ENCODE measurements at places on chromosomes 1 and 21.

- no peak for DNase-seq
Observed at GRCh38 chr1:50978852-50979781, 9.1 kb downstream of the CDKN2C start.

- DNase-seq, result no peak
Observed at GRCh38 chr1:224211206-224211962, 28.3 kb downstream of the DEGS1 start.

DNA sequence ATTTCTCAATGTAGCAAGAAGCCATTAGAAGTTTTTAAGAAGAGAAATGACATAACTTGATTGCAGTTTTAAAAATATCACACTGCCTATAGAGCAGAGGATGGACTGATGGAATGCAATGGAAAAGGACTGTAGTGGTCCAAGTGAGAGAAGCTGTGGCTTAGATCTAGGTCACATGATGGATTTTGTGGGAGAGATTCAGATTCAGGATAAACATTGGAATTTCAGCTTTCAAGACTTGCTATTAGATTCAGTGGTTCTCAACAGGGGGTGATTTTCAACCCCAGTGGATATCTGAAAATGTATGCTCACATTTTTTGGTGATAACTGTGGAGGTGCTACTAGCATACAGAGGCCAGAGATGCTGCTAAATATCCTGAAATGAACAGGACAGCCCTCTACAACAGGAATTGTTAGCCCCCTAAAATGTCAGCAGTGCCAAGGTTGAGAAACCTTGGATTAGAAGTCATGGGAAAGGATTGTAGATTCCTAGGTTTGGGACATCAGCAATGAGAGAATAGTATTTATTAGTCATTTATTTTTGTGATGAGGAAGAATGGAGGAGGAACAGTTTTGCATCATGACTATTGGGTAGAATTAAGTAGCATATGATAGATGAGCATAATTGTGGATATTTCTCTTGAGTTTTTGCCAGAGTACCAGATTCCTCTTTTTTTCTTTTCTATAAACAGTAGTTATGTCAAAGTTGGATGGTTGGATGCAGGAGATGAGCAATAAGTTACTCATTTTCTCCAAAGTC lies 30.1 kb upstream of the KCNK2 start:
- DNase-seq, result no peak

GRCh38 chr1:53365437-53366063 lies 37.7 kb upstream of the LRP8 start:
- DNase-seq, result peak; percentile 57

GRCh38 chr1:244283772-244284171 lies 167.9 kb downstream of the ADSS2 start:
- no peak for DNase-seq

- DNase-seq, result no peak
Observed at GRCh38 chr1:61851849-61852669, 109.8 kb downstream of the PATJ start.

GRCh38 chr21:40833184-40833583 lies 13.8 kb downstream of the DSCAM start:
- no peak for DNase-seq

GRCh38 chr1:97904534-97904933 lies 16.3 kb downstream of the DPYD start:
- DNase-seq, result no peak

GRCh38 chr1:86197206-86197855 lies 40.8 kb upstream of the COL24A1 start:
- DNase-seq, result no peak

DNA sequence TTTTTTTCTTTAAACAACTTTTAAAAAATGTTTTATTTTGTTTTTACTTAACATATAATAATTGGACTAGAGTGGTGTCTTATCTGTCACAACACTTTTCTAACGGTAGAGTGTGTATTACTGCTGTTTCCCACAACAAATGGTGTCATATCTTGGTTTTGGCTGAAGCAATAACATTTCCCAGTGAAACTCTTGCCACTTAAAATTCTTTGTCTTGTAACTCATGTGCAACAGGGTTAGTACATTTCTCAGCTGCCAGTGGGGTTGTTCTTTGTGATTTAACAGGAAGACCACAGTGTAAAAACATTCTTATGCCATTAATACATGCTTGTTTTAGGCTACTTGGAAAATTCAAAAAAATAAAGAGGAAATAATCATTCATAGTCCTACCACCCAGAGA lies 43.5 kb downstream of the ALPL start:
- no peak for DNase-seq

GRCh38 chr1:196557797-196558196 lies 50.4 kb downstream of the KCNT2 start:
- DNase-seq, result no peak

- DNase-seq, result no peak
Observed at GRCh38 chr1:210700511-210700910, 371.8 kb downstream of the HHAT start.

DNA sequence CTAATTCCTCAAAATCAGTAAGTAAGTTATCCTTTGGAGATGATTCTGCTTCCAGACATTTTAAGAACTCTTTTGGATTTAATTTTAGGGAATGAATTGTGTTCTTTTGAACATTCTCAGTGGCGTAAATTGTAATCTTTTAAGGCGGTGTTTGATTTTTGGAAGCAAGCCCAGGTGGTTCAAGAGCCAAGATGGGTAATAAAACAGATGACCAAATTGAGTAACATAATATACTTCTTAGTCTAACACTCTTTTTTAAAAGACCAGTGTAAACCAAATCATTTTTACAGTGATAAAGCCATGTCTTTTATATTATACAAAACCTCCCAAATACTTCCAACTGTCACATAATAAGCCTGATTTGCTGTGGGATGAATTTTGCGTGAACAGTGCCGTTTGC lies 133.8 kb downstream of the LRRC40 start:
- no peak for DNase-seq

GRCh38 chr1:245953876-245954660 lies 553.0 kb downstream of the SMYD3 start:
- DNase-seq, result no peak

DNA sequence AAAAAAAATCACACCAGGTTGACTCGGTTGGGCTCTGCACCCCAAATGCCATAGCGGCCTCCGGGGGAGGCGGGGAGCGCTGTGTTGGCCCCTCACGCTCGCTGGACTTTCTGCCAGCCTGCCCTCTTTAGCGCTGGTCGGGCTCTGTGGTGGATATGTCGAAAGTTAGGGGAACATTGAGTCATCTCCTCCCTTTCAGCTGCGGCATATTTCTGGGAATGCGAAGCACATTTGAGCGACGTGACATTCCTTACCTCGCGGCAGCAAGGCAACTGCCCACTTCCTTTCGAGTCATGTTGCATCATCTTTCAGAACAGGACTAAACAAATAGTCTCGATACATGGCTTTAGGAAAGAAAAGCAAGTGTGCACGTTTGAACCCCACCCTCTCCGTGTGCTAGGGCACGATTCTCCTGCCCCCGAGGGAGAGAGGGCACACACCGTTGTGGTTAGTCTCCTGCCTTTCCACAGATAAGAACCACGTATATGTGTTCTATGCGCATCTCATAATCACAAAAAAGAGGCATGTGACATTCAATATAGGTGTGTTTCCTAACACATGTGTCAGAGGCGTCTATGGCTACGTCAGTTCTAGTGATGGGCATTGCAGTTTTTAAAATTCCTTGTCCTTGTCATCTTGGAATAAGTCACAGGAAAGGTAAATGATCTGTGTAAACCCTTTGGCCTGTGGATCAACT lies 105.9 kb upstream of the SLC45A1 start:
- DNase-seq, result no peak

- no peak for DNase-seq
Observed at GRCh38 chr1:180893614-180894013, 19.1 kb upstream of the KIAA1614 start.

DNA sequence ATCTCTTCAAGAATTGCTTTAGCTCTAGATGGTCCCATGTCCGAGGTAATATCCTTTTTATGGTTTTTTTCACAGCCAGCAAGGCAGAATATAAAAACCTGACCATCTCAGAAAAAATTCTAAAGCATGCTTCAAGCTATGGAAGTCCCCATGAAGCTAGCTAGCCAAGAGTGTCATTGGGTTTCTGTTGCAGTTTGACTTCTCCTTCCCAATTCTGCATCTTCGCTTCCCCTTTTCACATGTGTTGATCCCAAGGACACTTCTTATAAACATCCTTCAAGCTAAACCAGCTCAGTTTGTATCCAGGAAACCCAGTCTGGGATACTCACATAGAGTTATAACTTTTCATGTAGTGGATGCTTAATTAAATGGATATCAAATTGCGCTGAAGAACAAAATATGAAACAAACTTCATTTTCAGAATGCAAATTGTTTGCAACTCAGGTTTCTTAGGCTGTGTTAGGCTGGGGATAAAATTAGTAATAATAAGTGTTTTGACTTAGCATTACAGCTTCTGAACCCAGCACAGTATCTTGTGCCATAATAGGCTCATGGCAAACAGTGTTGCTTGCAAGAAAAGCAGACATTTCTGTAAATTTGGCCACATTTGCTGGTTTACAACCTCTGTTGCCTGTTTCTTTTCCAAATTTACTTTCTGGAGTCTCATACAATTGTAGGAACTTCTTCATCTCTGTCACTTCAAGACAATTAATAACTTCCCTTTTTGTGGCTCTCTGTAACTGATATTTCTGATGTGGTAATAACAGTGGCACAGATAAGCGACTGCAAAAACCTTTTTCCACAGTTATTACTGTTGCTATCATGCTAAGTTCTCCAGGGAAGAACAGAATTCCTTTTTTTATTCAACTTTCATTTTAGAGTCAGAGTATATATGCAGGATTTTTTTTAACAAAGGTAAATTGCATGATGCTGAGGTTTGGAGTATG lies 53.2 kb downstream of the NCAM2 start:
- no peak for DNase-seq

GRCh38 chr1:39977202-39977601 lies 22.3 kb downstream of the MFSD2A start:
- DNase-seq, result no peak

DNA sequence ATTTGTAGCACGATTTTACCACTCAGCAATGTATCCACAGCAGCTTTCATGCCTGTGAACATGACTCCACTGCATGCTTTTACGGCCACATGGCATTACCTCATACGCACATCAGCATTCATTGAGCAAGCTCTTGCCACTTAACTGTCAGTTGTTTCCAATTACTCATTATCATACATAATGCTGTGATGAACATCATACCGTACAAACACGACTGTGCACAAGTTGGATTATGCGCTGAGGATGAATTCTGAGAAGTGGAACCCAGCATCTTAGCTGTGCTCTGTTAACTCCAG lies 9.6 kb downstream of the UMODL1 start:
- DNase-seq, result no peak

GRCh38 chr21:16262091-16262490 lies 532.3 kb downstream of the USP25 start:
- no peak for DNase-seq

GRCh38 chr1:155892796-155893195 lies 18.4 kb downstream of the RIT1 start:
- DNase-seq, result no peak

- DNase-seq, result no peak
Observed at GRCh38 chr1:28811766-28812668, at the start of gene OPRD1. Gene OPRD1, plus strand, starts transcription at chr1:28812170. Its CDS starts 214 bp downstream, at chr1:28812384.

- no peak for DNase-seq
Observed at GRCh38 chr1:152048416-152049009, 11.7 kb upstream of the S100A11 start.

DNA sequence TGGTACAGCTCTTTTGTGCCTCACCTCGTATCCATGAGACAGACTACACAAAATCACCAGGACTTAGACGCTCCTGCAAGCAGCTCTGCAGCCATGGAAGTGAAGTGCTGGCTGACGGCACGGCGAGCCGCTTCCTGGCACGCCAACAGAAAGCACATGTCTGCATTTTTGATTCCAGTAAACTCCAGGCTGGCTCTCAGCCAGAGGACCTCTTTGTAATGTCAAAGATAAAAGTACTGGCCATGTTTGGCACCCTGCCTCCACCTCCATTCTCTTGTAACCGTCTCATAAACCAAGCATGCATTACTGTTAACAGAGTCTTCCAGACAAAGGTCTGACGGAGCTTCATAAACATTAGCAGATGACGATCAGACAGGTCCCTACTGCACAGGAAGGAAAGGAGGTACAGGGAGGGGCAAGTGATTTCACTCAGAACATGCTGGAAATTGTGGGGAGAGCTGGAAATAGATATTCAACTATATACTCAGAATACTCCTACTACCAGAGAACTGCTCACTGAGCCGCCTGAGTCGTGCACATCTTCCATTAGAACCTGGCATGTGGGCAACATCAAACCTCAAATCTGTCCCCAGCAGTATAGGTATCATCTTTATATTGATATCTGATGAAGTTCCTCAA lies 632.0 kb downstream of the SMYD3 start:
- DNase-seq, result no peak

DNA sequence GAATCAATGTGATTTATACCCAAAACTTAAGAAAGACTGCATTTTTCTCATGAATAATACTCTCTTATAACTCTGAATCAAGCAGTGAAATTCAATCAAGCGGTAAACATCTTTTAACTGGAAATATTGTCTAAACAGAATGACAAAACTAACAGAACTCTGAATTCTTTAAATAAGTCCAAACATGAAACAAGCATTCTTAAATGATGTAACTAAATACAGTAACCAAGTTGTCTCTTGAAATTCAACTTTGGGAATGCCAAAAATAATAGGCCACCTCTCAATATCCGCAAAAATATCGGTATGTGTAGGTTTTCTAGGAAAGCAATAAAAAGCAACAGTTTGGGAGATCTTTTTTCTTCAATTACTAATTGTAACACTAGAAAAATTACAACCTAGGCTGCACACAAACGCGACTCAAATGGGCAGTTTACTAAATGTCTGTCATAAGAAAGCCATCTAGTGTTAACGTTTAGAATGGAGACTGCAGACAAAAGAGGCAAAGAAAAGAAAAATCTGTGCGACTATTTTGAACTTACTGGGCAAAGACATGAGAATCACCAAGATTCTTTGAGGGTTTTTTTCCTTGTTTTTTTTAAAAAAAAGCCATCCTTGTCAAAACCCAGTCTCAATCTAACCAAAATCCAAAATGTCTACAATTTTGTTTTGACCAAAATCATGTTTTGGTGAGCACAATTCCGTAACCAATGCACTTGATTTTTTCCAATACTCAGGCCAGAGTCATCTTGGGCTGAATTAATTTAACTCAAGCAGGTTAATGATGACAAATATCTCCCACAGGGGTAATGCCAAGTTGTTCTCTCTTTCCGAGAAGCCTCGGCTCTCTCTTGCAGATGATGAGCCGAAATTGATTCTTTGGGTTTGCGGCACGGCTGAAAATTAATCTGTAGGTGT lies 1.3 kb downstream of the SIPA1L2 start:
- no peak for DNase-seq

GRCh38 chr1:114112775-114113174 lies 40.9 kb downstream of the SYT6 start:
- no peak for DNase-seq

GRCh38 chr1:70760154-70760553 lies 287.5 kb downstream of the PTGER3 start:
- no peak for DNase-seq

GRCh38 chr1:181142096-181142958 lies 53.8 kb downstream of the IER5 start:
- DNase-seq, result peak; percentile 95

GRCh38 chr1:27144049-27144748 lies 10.7 kb downstream of the SLC9A1 start:
- DNase-seq, result no peak
